ENCODE measurements at places on chromosomes 7 and 10.

- DNase-seq: no peak
Measured at GRCh38 chr7:44380831-44381493, 55.6 kb upstream of the CAMK2B start.

- peak; percentile 78 for DNase-seq
Measured at GRCh38 chr7:127252778-127253280, at the start of gene GRM8. GRM8 (minus strand) TSS chr7:127252941.

- no peak for DNase-seq
Measured at GRCh38 chr7:112708236-112708635, 82.0 kb downstream of the TMEM168 start.

GRCh38 chr10:84665883-84666463 lies 337.6 kb downstream of the CCSER2 start:
- DNase-seq: peak; percentile 17

GRCh38 chr7:115410434-115410820 lies 488.5 kb downstream of the MDFIC start:
- DNase-seq: no peak

GRCh38 chr7:16051561-16052255 lies 365.2 kb upstream of the MEOX2 start:
- DNase-seq: no peak

DNA sequence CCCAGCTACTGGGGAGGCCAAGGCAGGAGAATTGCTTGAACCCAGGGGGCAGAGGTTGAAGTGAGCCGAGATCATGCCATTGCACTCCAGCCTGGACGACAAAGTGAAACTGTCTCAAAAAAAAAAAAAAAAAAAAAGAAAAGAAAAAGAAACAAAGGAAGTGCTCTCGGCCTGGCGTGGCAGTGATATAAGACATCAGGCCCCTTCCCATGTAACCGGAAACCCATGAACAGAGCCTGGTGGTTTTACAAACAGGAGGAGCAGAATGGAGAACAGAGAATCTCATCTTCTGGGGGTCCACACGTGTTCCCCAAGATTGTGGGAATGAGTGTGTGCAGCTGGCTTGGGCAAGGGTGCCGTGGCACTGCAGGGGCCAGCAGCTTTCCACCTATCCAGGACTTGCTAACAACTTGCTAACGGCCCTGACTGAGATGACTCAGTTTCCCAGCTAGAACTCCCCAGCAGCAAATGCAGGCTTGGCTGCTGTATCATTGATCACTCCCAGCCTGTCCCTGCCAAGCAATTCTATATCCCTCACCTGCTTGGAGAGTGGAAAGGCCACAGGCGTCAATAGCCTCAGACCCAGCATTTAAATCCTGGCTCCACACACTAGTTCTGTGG lies 103.0 kb downstream of the COL26A1 start:
- no peak for DNase-seq

- DNase-seq: peak; percentile 29
Measured at GRCh38 chr7:138929969-138930368, 51.2 kb downstream of the KIAA1549 start.

DNA sequence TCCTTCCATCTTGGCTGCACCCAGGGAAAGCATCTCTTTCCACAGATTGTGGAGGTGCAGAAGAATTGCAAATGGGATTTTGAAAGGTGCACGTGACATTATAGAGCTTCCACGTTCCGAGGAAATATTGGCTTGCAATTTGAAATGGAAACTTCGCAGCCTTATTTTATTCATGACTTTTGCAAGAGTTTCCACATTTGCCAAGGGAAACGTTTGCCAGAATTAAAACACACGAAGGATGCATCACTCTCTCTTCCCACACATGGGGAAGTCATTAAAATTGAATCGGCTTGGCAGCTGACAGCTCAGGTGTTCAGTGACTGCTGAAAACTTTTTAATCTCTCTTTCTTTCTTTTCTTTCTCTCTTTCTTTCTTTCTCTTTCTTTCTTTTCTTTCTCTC lies 475.4 kb upstream of the IGFBP3 start:
- DNase-seq: no peak

- no peak for DNase-seq
Measured at GRCh38 chr10:34674176-34674575, 140.9 kb downstream of the PARD3 start.

DNA sequence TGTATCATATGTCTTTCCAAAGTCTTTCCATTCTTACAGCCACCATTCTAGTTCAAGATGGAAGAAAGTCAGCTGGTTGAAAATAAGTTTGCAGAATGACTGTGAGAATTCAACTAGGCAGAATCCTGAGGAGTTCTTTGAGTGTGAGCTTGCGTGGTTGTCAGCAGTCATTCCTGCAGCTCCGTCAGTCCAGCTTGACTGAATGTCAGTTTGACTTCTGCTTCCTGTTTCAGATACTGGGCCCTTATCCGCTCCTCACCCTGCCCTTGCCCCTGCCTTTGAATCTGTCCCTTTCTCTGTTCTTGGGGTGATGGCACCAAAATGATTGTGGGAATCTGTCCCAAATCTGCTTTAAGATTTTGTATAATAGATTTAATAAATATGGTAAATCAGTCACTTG lies 27.8 kb downstream of the SLC26A5 start:
- no peak for DNase-seq

DNA sequence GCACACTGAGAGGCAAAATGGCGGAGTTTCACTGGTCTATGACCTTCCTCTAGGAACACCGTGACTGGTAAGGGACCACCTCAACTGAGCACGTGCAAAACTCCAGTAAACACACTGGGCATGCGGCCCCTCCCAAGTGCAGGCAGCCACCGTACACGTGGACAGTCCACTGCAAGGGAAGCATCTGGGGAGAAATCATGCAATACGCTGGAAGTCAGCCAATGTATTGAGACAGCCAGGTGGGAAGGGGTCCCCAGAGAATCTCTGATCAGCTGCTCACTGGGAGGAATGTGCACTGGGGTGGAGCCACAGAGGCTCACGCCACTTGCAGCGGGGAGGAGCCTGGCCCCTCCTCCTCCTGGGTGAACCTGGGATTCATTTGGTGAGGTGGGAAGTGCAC lies 49.3 kb downstream of the CFAP46 start:
- DNase-seq: no peak

DNA sequence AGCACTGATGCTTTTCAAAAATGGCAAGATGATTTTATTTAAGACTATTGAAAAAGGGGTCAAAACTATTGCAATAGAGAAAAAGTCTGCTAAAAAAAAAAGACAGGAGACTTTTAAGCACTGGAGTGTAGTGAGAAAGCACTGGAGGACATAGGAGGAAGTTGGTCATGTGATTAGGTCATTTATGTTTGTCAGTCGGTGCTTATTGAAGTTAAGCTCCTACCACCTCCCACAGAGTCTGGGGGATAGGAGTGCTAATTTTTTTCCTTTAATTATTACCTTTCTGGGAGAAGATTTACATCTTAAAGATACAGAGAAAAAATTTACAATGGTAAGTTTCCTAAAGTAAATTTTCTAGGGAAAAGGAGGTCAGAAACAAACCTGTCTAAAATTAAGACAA lies 80.2 kb upstream of the TMEM229A start:
- DNase-seq: no peak

GRCh38 chr7:125561006-125561405 lies 631.4 kb upstream of the POT1 start:
- peak; percentile 40 for DNase-seq

DNA sequence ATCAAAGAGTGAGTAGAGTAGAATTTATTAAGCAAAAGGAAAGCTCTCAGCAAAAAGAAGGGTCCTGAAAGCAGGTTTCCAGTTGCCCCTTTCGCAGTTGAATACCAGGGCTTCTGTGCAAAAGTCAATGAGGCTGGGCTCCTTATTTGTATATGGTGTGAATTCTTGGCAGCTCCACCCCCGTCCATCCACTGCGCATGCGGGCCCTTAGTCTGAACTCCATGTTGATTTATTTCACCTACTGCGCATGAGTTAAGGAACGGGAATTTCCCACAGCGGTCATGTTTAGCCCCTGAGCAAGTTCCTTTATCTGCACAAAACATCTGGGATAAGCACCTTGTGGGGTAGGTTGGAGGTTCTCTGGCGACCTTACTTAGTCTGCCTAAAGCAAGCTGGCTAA lies 325.6 kb downstream of the ZWINT start:
- DNase-seq: no peak

GRCh38 chr10:120208488-120208887 lies 248.5 kb upstream of the PLPP4 start:
- DNase-seq: no peak
